NCI-H526 treated with DMSO at 0.1 percent for 48 hours (cell line): ENCODE measurements at places on chromosomes 1 and 21.
A peak's percentile ranks its signal among the peaks of the same experiment; 100 is the strongest.

DNA sequence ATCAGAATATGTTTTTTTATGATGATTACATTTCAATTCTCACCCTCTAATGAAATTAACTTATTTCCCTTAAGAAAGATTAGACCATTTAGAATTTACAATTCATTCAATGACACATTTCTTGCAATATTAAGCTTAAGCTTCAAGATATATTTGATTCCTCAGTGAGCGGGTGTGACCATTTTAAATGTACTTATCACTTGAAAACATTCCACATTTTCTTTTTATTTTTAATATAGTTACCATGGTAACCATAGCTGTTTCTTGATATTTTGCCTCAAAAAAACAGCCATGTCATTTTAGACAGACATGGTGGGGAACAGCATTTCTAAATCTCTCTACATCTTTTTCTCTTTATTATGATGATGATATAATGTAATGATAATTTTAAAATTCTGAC lies 1029.0 kb upstream of the B3GALT2 start:
- DNase-seq: no peak

GRCh38 chr1:30901798-30902581 lies 6.6 kb downstream of the SDC3 start:
- DNase-seq: no peak

DNA sequence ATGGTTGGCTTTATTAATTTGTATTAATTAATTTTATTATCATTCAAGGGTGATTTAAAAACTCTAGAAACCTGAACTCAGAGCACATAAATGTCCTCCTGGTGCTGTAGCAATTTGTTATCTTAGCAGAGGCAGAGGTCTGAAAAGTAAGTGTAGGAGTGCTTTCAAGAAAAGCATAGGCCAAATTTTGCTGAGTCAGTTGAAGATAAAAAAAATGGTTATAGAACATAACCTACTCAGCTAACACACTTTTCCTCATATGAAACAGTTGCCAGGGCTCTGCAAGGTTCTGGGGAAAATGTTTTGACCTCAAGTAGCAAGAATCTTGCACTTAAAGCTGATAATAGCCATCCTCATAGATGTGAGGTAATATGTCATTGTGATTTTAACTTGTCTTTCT lies 53.5 kb upstream of the CHODL start:
- DNase-seq: no peak

DNA sequence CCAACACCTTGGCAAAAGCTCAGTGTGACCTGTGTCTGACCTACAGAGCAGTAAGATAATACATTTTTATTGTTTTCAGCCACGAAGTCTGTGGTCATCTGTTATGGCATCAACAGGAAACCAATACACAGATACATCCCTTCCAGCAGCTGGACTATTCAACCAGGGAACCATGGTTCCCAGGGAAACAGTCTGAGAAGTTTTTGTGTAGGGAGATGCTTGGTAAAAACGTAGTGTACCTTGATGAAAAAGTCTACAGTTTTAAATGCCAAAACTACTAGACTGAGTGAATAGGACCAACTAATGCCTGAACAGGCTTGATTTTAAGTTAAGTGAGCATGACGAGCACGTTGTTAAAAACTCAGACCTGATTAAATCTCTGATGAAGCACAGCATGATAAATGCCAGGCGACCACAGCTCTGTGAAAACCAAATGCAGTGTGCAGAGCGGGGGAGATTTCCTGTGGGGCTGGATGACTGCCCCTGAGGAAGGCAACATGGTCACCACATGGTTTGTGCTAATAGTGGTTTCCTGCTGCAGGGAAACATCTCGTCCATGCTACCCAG lies 228.9 kb downstream of the TNR start:
- DNase-seq: peak; percentile 13

DNA sequence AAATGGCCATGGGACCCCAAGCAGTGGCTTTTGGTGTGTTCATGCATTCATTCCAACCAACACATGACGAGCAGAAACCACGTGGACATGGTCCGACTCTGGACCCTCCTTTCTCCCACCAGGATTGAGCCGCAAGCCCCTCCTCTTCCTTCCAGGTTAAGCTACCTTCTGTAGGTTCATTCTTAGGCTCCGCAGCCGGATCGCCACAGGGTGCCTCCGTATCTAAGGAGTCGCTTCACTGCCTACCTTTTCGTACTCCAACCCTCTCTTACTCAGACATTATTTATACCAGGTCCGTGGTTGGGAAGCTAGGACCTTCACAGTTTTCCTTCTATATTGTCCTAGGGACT lies 63.6 kb downstream of the RHBG start:
- DNase-seq: no peak

DNA sequence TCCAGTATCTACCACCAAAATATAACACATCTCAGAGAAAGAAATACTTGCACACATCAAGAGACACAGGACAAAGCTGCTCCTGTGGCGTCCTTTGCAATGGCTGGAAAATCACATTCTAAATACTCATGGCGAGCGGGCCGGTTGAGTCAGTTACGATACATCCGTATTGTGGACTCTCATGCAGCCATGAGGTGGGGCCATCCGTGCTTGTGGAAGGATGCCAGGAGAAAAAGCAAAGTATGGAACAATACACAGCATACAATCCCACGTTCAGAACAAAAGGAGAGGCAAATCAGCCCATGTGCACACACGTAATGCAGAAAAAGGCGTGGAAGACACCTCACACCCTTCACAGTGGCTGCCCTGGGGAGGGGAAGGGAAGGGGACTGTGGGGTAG lies 13.1 kb downstream of the ATP13A2 start:
- DNase-seq: no peak

DNA sequence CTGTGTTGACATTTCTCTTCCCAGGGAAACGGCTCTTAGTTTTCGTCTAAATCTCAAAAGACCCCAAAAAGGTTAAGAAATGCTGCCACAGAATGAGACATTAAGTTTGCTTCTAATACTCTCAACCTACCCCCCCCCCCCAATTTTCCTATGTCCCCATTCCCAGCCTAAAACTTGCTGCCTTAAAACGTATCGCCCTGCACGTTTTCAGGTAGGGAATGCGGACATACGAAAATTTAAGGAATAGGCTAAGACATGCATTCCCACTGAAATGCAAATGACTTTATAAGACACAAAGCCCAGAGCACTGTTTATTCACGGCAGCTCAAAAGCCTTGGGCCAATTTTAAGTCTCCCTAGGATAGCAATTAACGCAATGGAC lies 45.4 kb downstream of the GFI1 start:
- no peak for DNase-seq

DNA sequence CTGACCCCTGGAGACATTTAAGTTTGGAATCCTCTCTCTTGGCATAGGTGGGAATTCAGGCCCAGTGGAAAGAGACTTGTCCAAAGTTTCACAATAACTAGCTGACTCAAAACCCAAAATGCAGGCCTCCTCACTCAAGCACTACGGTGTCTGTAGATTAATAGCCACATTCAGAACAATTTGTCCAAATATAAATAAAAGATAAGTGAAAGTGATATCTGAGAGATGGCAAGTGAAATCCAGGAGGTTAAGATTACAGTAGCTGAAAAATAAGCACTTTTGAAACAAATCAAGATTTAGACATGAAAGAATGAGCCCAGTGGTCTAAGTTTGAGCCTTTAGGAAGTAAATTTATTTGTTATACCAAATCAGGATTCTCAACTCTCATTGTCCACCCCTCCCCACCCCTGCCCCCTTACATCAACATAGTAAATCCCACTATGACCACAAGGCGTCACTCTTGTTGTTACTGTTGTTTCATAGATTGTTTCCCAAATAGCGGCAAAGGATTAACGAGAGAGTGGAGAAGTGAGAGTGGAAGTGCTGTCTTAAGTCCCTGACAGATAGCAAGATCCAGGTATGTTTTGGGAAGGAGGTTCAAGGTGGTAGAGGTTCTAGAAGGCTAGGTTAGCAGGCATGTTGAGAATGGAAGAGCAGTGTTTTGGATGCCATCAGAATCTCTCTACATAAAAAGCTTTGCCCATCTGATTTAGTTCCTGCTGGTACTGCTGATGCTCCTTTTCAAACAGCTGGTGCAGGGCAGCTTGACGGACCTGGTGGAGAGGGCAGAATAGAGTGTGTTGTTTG lies 7.1 kb upstream of the TPM3 start:
- peak; percentile 54 for DNase-seq

DNA sequence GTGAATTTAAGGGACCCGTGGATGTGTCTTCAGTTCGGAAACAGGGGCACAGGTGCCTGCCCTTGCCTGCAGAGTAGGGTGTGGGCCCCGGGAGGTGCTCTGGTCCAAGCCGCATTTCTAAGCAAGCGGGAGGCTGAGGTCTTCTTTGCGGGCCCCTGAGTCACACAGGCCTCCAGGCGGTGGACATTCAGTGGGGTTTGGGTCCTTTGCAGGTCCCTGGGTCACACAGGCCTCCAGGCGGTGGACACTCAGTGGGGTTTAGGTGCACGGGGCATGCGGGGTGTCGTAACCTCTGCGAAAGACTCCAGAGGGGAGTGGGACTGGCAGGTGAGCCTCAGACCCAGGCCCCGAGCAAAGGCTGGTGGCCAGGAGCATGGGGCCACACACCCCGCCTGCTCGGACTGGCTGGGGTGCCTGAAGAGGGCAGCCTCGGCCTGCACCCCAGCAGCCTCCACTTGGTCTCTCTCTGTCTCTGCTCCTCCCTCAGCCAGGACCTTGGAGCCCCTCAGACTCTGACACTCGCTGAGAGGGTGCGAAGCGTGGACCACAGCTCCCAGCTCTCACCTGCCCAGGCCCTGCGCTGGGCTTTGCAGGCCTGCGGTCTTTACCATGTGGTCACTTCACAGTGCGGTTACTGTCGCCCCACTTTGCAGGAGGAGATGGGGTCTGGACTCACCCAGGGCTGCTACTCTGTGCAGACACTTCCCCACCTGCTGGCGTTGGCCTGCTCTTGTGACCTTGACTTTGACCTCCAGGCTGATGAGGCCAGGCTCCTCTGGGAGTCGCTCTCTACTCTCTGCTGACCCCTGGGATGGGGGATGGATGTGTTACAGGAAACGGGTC lies 6.0 kb upstream of the AGPAT3 start:
- no peak for DNase-seq

- DNase-seq: no peak
Observed at GRCh38 chr1:165837838-165838364, 10.5 kb downstream of the UCK2 start.
